ENCODE measurements at places on chromosomes 4 and X.

DNA sequence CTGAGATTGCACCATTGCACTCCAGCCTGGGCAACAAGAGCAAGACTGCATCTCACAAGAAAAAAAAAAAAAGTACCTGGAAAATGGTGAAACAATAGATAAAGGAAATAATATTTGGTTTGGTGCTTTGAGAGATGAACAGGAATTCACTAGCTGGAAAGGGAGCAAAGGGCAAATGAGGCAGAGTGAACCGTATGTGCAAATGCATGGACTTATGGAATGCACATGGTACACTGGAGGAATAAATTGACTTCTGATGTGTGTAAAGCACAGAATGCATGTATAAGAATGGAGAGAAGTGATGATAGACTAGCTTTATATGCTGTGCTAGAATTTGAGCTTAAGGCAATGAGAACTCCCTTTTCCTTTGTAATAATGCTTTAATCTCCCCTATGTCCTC, 413.3 kb downstream of the SPRY1 start:
- no peak for DNase-seq

DNA sequence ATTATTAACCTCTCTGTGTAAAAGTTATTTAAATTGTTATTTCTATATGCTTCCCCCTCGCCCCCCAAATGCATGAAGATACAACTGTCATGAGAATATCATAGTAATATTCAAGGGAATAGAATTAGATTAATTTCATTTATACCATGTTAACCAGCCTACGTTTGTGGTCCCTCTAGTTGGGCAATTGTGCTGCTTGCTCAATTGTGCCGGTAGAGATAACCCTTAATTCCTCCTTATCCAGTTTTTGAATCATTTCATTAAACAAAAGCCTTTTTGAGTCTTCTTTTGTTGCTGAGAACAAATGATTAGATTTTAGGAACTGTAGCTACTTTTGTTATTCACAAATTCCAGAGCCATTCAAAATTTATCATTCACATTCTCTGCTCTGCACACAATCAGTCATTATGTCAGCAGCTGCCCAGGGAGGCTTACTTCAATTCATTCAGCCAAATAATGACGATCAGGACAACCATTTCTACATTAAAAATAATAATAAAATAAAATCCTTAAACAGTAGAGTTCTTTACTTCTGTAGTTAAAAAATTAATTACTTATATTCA, 98.1 kb downstream of the ADGRL3 start:
- DNase-seq: no peak

GRCh38 chr4:53076374-53076958, 214.3 kb downstream of the RASL11B start:
- DNase-seq: no peak

DNA sequence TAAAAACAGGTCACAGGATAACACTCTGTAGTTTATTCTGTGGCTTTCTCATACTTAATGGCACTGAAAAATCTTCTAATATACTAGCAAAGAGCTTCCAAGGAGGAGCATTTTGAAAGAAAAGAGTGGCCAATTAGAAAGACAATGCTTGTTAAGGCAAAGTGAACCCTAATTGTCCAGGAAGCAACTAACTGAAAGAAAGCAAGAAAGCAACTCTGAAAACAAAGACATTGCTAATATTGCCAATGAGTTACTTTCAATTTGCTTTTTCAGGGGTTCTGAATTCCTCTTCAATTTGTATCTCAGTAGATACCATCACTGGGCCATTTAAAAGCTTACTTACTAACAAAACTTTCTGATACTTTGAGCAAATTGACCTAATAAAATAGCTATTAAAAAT, 78.5 kb upstream of the MTNR1A start:
- no peak for DNase-seq

DNA sequence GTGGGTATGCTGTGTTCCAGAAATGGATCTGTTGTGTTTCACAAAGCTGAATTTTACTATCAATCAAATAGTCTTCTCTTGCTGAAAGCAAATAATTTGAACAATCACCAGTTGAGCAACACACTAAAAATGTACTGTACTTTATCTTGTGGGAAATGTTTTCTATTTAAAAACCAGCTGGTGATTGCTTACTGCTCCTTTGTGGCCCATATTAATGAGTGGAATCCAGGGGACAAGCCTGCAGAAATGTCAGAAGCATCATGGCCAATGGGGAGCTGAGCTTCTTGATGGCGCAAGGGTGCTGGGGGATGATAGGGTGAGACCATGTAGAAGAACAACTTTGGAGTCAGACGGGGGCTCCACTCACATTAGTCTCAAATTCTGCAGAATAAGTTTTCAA, 346.2 kb downstream of the ARHGAP10 start:
- no peak for DNase-seq
